ENCODE measurements at places on chromosomes 6 and 20.

GRCh38 chr20:60249436-60249835, 291.2 kb downstream of the CDH26 start:
- DNase-seq, result peak; percentile 87

DNA sequence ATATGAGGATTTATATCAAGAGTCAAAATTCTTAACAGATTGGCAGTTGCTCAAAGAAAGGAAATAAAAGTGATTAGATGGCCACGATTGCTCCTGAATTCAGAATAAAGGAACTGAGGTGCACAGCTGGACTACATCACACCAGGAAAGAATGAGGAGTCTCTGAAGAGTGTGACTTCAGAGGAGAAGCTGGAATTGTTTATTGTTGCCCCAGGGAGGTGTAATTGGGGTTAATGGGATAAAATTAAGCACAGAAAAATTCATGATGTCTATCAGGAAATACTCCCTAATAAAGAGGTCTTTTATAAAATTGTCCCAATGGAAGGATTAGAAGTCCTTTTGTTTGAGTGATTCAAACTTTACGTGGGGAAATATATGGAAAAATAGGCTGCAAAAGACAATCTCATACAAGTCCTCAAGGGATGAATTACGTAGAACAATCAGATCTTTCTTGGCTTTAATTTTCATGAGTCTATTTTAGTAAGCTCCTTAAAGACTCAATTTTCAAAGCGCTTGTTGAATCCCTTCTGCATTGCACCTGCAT, 208.6 kb upstream of the RNF217 start:
- no peak for DNase-seq

- no peak for DNase-seq
Measured at GRCh38 chr6:88086792-88087191, 39.2 kb downstream of the SPACA1 start.

GRCh38 chr6:46773201-46773855, 19.9 kb upstream of the MEP1A start:
- DNase-seq, result no peak

- DNase-seq, result no peak
Measured at GRCh38 chr6:117613920-117614560, 11.7 kb upstream of the GOPC start.

DNA sequence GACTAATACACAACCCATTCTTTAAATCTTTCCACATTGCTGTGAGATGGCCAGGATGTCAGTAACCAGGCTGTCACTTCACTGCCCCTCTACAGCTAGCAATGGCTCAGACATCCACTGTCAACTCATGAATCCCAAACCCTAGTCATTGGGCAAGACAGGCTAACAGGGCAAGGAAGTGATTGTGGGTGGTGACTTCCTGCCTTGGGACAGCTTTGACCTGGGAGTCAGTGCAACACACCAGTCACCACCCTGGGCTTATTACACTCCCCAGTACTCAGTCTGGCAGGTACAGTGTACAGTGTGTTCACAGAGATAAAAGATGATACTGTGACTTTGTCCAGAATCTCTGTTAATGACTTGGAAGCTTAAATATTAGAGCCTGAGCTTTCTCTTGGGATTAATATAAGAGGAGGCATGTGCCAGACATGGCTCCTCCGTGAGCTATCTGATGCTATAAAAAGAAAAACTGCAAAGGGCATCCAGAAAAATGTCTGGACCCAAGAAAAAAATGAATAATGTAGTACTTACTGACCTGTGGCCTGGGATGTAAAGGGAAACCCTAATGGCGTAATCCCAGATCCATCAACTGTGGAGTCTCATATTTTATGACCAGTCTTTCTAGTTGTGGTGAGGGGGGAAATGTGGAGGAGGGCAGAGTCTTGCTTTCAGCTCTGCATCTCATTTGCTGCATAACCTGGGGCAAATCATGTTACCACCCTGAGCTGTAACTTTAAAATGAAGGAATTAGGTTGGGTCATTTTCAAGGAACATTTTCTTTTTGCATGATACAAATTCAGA, 244.4 kb downstream of the SLC24A3 start:
- no peak for DNase-seq

DNA sequence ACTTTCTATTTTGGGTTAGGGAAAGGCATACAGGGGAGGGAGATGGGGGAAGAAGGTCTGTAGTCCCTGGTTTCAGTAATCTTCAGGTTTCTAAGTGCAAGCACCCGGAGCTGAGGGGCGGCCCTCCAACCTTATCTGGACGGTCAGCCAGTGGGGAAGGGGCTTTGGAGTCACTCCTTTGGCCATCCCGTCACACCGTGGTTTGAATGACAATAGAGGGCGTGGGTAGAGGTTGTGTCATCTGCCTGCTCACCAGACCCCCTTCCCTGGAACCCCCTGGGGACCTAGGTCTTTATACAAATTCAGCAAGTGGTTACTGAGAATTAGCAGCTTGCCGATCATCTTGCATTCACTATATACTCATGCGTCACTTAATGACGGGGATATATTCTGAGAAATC, 29.1 kb downstream of the STK35 start:
- no peak for DNase-seq

DNA sequence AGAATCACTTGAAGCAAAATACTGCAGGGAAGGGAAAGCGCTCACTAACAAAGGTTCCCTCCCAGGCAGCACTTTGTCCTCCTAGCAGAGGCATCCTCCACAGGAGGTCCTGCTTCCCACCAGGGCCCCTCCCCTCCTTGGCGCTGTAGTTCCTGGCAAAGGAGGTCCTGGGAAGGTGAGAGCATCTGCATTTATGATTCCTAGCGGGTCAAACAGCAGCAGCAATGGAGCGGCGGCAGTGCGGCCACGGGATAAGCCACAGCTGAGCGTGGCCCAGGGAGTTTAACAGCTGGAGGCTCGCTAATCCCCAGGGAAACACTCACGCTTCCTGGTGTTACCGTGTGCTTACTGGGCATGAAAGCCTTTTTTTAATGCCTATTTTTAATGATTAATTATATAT, 185.8 kb downstream of the TTLL2 start:
- no peak for DNase-seq

DNA sequence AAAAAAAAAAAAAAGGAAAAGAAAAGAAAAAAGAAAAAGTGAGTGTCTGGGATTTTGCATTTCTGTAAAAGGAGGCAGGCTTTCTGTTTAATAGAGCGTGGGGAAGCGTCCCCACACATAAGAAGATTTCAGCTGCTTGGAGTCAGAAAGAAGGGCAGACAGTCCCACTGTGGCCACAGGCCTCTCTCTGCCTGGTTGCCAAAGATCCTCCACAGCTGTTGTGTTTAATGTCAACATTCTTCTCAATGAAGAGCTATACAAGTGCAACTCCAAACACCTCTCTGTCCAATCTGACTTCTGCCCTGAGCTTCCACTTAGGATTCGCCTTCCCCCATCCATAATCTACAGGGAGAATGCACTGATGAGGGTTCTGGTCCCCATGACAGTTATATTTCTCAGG, 64.3 kb upstream of the MLN start:
- DNase-seq, result no peak

GRCh38 chr6:41850861-41851260, 44.3 kb downstream of the USP49 start:
- no peak for DNase-seq

DNA sequence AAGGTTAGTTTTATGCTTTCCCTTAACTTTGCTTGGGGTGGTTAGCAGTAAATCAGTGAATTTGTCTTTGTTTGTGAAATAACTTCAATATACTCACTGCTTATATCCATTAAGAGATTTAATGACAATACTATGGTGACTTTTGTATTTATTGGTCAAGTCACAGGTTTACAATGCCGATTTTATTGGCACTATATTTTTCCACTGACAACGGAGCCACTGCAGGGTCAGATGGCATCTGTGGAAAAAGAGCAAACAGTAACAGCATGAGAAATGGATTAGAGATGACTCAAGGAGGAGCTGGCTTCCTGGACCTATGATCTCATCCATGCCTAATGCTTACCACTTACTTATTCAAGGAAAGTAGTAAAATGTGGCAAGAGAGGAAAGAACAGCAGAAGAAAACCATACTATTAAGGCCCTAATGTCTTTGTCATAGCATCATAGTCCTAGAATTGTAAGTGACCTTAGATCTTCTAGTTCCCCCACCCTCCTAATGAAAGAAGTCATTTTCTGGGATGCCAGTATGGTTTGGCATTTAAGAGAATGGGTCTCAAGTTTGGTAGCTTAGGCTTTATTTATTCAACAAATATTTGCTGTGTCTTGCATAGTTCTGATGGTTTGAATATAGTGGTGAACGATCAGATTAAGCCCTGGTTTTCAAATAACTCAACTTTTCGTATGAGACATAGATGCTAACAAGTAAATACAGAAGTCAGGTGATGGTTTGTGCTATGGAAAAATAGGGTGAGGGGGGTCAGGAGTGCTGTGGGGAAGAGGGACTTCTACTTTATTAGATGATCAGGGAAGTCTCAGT, 18.5 kb downstream of the RNF144B start:
- DNase-seq, result peak; percentile 25

DNA sequence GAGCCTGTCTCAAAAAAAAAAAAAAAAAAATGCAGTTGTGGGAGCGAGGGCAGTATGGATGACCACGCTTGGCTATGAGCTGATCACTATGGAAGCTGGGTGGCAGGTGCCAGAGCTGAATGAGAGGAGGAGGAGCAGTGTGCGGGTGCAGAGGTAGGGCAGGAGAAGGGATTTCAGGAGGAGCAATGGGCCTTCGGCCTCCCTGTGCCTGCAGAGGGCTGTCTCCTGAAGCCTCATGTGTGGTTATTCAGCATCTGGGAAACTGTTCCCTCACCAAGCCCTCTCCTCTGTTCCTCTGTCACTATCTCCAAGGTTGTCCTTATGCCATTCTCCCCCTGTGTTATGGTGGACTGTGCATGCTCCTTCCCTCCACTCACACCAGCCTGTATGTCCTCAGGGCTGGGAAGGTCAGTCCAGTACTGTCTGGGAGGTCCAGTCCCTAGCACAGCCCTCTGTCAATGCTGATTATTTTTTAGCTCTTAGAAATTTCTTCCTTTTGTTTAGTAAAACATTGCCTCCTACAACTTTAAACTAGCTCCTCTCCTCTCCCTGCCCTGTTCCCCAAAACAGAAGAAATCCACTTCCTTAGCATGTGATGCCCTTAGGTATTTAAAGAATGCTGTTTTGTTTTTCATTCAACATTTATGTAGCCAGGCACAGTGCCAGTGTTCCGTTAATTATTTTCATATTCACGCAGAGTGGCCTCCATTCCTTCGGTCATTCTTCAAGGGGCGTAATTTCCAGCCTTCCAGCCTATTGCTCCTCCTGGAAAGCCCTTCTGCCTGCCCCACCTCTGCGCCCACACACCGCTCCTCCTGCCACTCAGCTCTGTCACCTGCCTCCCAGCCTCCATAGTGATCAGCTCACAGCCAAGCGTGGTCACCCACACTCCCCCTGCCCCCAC, 48.9 kb downstream of the CNBD2 start:
- peak; percentile 43 for DNase-seq

Measured in H54 (cell line).